ENCODE measurements at places on chromosomes 3 and 15.

DNA sequence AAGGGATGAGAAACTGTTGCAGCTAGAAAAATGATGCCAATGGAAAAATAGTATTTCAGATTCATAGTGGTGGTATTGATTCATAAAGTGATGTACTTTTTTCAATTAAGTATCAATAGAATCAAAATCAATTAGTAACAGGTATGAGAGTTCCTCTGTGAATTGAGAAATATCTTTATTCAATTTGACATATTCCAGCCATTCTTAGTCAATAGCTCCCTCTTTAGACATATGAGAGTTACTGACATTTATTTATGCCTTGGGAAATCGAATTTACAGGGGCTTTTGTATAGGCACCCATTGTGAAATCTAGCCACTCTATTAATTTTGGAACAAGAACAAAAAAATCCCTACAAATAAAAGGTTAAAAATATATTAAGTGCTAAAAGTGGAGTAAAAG lies 386.9 kb upstream of the CNTN3 start:
- DNase-seq = no peak

- no peak for DNase-seq
Measured at GRCh38 chr3:2822611-2823010, 287.6 kb downstream of the IL5RA start.

DNA sequence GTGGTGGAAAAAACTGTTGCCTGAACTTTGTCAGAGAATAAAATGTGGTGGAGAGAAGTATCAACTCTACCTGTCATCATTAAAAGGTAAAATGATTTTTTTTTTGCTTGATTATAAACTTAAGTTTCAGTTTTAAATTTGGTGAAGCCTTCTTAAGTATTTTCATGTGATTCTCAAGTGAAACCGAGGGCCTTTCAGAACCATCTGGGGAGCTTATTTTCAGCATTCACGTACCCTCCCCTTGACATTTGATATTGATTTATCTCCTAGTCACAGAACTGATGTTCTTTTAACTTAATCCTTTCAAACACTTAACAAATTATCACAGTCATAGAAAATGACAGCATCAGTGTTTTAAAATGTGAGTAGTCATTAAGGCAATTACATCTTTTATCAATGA lies 38.5 kb downstream of the HPS3 start:
- peak; percentile 52 for DNase-seq

DNA sequence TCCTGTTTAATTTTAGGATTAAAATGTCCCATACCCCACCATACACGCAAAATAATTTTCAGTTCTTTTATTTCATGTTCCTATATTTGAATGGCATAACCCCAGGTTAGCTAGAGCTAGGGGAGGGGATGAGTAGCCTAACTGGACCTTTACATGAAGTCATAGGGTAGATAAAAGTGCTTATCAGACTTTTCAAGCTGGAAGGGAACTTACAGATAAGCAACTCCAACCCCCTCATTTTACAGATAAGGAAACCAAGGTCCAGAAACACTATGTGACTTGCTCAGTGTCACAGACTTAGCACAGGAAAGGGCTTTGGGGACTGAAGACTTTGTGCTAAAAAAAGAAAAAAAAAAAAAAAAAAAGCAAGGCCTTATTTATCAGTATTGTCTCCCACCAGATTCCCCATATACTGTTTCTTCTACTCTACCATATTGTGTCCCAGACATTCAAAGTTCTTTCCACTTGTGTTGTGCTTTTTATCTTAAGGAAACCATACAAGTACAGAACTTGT lies 10.6 kb upstream of the TNIK start:
- DNase-seq = no peak

- DNase-seq = no peak
Measured at GRCh38 chr3:32840086-32840841, 22.5 kb downstream of the TRIM71 start.

GRCh38 chr15:94671858-94672532 lies 440.6 kb downstream of the MCTP2 start:
- peak; percentile 73 for DNase-seq

DNA sequence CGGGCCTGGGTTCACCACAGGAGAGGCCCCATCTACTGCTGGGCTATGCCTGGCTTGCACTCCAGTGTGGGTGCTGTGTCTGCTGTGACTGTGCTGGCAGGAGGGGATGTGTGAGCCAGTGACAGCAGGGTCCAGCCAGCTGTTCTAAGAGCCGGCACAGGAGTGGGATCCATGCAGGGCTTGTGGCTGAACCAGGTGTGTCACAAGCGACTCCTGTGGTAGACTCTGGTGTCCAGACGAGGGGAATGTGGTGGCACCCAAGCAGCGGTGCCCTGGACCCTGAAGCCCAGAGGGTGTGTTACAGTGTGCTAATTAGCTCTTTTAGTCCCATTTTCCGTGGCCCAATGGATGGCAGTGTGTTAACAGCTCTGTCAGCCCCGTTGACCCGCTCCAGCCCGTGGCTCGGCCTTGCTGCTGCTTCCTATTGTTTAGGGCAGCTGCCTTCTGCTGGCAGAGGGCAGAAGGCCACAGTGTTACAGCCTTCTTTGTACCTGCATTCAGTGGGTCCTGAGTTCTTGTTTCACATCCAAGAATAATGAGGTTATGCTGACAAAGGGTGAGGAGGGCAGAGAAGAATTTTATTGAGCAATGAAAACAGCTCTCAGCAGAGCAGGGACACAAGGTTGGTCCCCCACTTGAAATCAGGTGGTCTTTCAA lies 78.5 kb upstream of the RNU6-1 start:
- DNase-seq = no peak

DNA sequence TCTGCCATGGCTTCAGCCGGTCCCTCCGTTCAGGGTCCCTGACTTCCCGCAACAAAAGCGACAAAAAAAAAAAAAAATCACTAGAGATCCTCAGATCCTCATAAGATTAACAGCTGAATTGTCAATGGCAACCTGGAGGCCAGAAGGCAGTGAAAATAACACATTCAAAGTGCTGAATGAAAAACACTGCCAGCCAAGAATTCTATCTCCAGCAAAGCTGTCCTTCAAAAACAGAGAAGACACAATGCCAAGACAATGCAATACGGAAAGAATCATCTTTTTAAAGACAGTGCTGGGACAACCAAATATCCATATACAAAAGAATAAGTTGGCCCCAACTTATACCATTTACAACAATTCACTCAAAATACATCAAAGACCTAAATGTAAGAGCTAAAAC lies 21.6 kb downstream of the MTHFS start:
- no peak for DNase-seq

DNA sequence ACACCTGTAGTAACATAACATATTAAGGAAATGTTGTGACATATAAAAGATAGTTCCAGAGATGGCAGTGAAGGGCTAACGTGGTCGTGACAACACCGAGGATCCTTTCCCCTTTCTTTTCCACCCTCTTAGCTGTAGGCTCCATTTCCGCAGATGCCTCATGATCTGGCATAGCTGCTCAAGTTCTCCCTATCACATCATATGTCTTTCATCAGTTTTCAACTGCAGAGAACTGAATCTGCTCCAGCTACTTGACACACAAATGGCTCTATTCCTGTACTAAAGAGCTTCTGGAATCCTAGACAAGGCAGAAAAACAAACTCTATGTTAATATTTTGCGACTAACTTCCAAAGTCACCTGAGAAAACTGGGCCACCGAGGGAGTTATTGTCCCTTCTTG lies 275.0 kb upstream of the SLCO3A1 start:
- DNase-seq = no peak

- DNase-seq = no peak
Measured at GRCh38 chr3:58521917-58522631, 14.9 kb downstream of the ACOX2 start.

DNA sequence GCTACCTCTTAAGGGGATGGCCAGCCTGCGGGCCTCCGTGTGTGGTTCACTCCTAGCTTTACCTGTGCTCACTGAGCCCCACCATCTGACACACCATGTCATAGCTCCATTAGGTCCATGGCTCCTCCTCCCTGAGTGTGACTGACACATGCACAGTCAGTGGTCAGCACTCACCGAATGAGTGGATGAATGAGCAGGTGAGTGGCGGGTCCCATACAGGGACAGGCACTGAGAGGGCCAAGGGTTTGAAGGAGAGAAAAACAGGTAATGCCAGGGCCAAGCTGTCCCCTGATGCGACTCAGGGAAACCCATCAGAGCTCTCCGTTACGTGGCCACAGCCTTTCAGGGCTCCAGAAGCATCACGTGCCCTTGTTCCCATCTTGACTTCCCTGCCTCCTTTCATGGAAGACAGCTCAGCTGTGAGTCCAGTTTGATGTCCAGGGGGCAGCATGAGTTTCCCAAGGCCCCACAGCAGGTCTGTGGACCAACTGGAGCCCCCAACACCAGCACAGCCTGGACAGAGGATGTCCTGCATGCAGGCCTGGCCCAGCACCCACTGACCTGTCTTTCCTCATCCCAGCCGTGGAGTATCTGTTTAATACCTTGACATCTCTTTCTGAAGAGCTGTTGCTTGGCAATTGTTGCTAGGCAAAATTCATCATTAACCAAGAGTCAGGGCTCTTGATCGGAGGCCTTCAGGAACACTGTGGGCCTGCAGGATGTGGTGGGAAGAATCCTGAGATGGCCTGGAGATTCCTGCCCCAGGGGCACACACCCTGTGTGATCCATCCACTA lies 84.4 kb downstream of the PLXNA1 start:
- no peak for DNase-seq

- DNase-seq = no peak
Measured at GRCh38 chr3:187533797-187534196, 136.4 kb downstream of the SST start.

DNA sequence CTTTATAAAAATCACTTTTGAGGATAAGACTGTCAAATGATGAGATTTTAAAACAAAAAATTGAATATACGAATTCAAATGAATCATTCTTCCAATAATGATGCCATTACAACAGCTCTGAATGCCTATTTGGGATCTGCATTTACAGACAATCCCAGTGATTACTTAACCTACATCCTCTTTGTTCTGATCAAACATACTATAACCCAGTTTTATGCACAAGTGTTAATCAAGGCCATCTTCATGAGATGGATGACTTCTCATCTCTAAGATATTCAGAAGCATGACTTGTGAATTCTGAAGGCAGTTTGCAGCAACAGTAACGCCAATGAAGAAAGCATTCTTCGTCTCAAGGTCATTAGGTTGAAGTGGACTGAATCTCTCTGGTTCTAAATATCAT lies 90.3 kb upstream of the MEX3B start:
- no peak for DNase-seq

GRCh38 chr3:124611520-124611919 lies 118.7 kb upstream of the UMPS start:
- no peak for DNase-seq

- DNase-seq = no peak
Measured at GRCh38 chr3:50210510-50211367, 5.7 kb downstream of the SLC38A3 start.

DNA sequence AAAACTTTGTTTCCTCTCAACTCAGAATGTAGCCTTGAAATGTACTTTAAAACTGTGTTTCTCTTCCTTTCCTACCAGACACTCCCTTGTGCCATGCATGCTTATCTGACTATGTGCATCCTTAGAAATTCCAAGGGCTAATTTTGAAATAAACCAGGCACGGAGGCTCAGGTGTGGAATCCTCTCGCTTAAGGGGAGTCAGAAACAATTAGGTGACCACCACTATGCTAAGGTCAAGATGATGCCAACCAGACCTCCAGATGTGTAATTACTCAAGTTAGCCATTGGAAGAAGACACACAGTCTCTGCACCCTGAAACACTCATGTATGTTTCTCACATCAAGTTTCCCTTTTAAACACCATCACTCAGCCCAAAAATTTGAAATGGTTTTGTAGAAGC lies 572.1 kb downstream of the VGLL3 start:
- no peak for DNase-seq

DNA sequence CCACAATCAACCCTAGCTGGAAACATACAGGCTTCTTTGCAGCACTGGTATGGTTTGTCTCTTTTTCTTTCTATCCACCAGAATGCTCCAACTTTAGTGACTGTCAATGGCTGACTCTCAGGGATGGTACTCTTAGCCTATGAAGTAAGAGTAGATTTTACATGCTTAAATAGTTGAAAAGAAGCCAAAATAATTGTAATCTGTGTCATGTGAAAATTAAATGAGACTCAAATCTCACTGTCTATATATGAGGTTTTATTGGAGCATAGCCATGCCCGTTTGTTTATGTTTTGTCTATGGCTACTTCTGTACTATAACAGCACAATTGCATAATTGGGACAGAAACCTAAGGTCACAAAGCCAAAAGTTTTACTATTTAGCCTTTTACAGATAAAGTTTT lies 29.1 kb upstream of the PDZRN3 start:
- no peak for DNase-seq

DNA sequence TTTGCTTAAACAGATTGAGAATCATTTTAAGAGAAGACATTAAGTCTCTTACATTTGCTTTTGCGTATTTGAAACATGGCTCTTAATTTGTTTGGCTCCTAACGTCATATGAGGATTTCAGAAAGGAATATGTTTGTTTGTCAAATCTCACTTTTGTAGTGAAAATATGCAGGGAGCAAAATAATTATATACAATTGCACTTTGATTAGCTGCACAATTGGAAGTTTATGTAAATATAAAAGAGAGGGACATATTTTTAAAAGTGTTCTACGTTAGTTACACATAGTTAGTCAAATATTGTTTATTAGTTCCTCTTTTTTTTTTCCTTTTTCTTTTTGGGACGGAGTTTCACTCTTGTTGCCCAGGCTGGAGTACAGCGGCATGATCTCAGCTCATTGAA lies 42.7 kb upstream of the GOLIM4 start:
- no peak for DNase-seq

DNA sequence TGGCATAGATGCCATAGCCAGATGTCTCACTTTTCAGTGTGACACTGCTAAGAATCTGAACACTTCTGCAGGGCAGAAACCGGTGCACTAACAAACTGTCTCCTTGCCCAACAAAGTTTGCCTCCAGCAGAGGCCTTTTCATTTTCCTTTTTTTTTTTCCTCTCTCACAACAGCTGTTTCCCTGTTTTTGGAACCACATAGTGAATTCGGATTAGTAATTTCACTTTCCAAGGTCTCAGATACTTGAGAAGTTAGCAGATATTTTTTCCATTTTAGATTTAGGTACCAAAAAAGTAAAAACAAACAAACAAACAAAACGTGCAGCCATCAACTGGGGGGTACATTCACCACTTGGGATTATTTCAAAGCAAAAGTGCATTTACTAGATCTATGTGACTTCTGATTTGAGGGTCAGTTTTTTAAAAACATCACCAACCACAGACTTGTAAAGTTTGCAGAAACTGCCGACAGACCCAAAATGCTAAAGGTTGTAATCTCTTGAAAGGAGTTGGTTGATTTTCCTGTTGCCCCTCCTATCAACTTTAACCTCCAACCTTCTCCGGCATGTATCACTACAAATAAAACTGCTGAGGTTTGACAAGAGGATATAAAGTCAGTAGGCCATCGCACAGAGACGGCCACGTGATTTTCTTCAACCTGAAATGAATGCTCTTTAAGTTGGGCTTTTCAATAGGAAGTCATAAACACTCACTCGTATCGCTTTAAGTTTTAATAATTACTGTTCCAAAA lies 169.1 kb downstream of the CDIN1 start:
- no peak for DNase-seq

- no peak for DNase-seq
Measured at GRCh38 chr3:30613133-30613825, 6.9 kb downstream of the TGFBR2 start.

GRCh38 chr3:150653110-150653561 lies 50.0 kb downstream of the SELENOT start:
- no peak for DNase-seq
